ENCODE measurements at places on chromosomes 12 and 14. TPM values are rescaled to one million over a fixed set of nuclear protein-coding genes. Genes with fewer than 3 reads are reported as not detected.

The FAM186B gene
- 0.47 TPM for total RNA-seq

The GPHN gene
- 55.1 TPM for total RNA-seq

The LMO3 gene
- total RNA-seq: 5.5 TPM

The LRRC43 gene
- 5.3 TPM for total RNA-seq

The ADAMTS20 gene
- 0.53 TPM for total RNA-seq

The RD3L gene
- 0.23 TPM for total RNA-seq

The LRRC10 gene
- total RNA-seq: not detected

The FOXN4 gene
- 0.29 TPM for total RNA-seq

The KRT72 gene
- not detected for total RNA-seq

The RPS6KA5 gene
- total RNA-seq: 10.6 TPM

The OR6C65 gene
- not detected for total RNA-seq

The TCL1A gene
- total RNA-seq: 3.7 TPM

The NTN4 gene
- 79.8 TPM for total RNA-seq

The KRT77 gene
- not detected for total RNA-seq

The MAPKAPK5 gene
- total RNA-seq: 43.6 TPM

The SALL2 gene
- 19.8 TPM for total RNA-seq

The RFX4 gene
- total RNA-seq: not detected

The BDKRB2 gene
- total RNA-seq: 7.8 TPM

The PTPRB gene
- 40.4 TPM for total RNA-seq

The STAC3 gene
- 83.0 TPM for total RNA-seq

The GPR65 gene
- 0.99 TPM for total RNA-seq

The CEBPE gene
- 1.1 TPM for total RNA-seq

The FGD4 gene
- total RNA-seq: 40.5 TPM

The OR4L1 gene
- total RNA-seq: not detected

The TMPRSS12 gene
- total RNA-seq: not detected

Data from metanephros (tissue), 2 donors.